Activated CD4-positive, alpha-beta T cell treated with anti-CD3 and anti-CD28 coated beads, Interleukin-2, Interleukin-4, amounts not matched to agents 100 ng/mL and 50 ng/mL, durations not matched to agents 16 hours and 8 hours (primary cell): ENCODE measurements at places on chromosomes 1 and 21.

- DNase-seq = no peak
Observed at GRCh38 chr1:153985341-153985912, 712 bp downstream of the RAB13 start.

DNA sequence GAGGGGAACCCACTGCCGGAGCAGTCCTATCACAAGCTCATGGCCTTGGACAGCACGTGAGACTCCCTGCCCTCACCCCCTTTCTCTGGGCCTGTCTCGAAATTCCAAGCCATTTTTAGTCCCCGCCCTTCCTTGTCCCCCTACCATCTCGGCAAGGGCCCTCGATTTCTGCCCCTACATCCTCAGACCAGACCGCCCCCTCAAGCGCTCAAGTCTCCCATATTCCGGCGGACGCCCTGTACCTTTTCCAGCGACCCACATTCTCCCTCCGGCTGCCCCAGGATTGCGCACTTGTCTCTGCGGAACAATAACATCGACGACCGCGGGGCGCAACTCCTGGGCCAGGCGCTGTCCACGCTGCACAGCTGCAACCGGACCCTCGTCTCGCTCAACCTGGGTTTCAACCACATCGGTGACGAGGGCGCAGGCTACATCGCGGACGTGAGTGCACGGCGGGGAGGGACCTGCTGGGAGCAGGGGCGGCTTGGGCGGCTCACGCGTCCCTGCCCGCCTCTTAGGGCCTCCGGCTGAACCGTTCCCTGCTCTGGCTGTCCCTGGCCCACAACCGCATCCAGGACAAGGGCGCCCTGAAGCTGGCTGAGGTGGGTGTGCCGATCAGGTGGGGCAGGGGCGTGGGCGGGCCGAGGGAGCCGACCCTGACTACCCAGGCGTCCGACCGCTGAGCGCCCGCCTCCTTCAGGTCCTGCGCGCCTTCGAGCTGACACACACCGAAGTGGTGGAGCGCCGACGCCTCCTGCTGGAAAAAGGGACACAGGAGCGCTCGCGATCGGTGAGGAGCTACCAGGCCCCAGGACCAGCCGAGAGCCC lies 7.0 kb downstream of the LRRC71 start:
- peak; percentile 60 for DNase-seq

DNA sequence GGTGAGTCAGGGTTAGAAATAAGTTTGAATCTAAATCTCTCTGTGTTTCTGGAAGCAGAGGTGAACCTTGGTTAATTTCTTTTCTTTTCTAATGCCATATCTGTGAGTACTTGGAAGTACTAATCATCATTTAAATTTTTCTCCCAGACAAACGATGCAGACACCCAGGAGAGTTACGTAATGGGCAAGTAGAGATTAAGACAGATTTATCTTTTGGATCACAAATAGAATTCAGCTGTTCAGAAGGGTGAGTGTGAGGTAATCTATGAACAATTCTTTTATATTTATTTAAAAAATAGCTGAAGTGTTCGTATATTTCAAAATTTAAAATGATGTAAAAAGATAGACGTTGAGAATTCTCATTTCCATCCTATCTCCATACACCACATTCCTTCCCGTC lies 11.2 kb downstream of the C4BPA start:
- DNase-seq = no peak

DNA sequence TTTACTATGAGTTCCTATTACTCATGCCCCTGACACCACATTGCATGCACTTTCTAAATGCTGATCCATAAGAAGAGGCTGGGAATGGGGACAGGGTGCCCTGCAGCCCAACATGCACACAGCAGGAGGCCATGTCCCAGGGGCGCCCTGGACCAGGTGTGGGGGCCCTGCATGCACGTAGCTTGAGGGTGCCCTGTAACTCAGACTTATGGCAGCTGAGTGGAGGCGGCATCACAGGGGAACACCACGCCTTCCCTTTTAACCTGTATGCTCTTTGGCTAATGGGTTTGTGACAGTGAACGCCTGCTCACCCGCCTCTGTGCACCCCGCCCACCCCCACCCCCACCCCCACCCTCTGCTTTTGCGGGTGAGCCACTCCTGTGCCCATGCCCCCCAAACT lies 36.1 kb downstream of the SNAP47 start:
- no peak for DNase-seq

- no peak for DNase-seq
Observed at GRCh38 chr1:22854688-22855565, 117.7 kb downstream of the LACTBL1 start.

DNA sequence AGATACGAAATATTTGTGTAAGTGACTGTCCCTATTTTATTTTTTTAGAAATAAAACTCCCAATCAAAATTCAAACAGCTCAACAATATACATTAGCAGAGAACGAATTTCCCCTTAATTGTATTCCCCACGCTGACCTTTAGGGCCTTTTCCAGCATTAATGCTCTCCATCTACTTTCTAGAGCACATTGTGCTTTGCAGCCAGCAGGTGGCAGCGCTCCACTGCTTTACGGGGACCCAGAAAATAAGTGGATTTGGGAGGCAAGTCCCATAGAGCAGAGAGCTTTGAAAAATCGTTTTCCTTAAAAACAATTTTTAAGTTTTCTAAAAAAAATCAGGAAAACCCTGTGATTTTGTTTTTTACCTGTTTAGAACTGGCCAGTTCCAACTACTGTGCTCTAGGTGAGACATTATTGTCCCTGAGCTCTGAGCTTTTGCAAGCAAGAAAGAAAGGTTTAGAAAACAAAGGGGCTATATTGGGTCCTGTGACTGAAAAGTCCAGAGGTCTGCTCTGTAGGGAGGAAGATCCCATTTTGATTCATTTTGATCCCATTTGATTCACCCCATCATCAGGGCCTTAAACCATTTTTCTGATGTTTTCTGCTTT lies 144.4 kb upstream of the ZNF644 start:
- peak; percentile 47 for DNase-seq

DNA sequence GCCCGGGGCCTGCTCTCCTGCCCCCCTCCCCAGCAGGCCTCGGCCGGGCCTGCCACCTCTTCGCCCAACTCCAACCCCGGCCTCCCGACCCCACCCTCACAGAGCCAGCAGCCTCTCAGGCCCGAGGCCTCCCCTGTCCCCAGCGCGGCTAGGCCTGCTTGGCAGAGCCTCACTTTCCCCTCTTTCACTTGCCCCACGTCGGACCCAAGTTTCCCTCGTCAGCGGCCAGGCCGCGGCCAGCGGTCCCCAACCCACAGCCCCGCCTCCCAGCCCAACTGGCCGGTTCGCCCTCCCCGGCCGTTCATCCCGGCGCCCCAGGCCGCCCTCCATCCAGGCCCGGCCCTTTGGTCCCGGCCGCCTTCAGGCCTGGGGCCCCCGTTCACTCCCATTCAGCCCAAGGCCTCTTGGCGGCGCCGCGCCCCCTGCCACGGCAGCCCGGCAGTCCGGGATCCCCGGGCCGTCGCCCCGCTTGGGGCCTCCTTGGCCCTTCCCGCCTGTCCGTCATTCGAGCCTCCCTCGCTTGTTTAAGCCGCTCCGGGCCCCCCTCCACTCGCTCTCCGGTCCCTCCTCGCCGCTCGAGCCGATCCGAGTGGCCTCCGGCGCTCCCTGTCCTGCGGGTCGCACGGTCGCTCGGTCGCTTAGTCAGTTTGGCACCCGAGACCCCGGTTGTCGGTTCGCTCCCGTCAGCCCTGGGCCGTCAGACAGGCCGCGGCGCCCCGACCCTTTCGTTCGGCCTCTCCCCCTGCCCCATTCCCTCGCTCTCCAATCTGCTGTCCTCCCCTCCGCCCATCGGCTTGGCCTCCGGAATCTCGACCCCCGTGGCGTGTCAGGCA lies 1.4 kb downstream of the LRRC41 start:
- DNase-seq = peak; percentile 52

GRCh38 chr1:59565611-59566410 lies 248.9 kb upstream of the HOOK1 start:
- DNase-seq = no peak

GRCh38 chr21:38596264-38597042 lies 98.2 kb upstream of the ERG start:
- no peak for DNase-seq

DNA sequence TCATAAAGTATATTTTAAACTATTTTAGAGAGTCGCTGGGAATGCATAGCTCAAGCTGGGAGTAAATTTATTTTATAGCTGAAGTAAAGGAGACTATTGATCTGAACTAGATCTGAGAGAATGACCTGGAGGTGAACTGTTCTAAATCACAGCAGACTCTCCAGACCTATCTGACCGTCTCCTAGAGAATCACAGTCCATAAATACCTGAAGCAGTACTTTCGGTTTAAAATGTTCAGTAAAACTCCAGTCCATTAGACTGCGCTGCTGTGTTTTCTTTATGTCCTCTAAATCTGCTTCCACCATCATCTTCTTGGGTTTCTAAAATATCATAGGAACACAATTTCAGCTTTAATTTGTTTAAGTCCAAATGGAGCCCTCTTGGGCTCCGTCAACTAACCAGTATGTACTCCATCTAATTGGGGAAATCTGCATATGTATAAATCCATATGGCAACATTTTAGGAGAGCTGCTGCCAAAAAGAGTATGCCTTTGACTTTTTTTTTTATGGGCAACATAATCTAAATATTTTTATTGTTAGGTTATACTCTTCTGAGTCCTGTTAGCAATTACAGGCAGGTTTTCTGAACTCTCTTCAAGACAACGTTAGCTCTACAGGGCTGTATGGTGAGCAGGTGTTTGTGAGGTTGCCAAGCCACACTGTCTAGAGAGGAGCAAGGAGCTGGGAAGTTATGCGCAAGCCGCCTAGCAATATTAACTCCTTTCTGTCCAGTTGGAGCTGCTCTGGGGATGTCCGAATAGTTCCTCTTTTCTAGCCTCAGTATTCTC lies 111.2 kb downstream of the SPAG17 start:
- no peak for DNase-seq

GRCh38 chr1:157135646-157136045 lies 2.5 kb downstream of the ETV3 start:
- no peak for DNase-seq

GRCh38 chr1:32386676-32387392 lies 7.4 kb downstream of the BSDC1 start:
- DNase-seq = no peak

- DNase-seq = no peak
Observed at GRCh38 chr1:87126886-87127505, 201.7 kb upstream of the LMO4 start.

GRCh38 chr1:188006354-188006753 lies 1177.6 kb downstream of the PLA2G4A start:
- DNase-seq = no peak

GRCh38 chr1:71656902-71657301 lies 576.1 kb upstream of the ZRANB2 start:
- DNase-seq = no peak

DNA sequence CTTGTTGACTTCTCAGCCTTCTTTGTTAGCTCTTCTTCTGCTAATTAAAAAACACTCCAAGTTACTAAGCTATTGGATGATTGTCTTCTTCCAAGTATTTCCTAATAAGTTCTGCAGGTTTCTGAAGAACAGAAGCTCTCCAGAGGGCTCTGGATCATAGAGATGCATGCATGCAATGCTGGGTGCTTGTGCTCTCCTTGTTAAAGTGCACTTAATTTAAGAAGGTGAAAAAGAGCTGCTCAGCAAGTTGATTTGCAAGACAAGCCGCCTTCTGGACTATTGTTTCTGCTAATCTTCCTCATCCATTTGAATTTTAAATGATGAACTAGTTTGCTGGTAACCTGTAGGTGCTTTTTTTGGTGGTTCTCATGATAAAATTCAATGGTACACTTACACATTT lies 16.1 kb downstream of the RRP15 start:
- DNase-seq = no peak

GRCh38 chr1:117286145-117286544 lies 75.4 kb upstream of the VTCN1 start:
- no peak for DNase-seq

DNA sequence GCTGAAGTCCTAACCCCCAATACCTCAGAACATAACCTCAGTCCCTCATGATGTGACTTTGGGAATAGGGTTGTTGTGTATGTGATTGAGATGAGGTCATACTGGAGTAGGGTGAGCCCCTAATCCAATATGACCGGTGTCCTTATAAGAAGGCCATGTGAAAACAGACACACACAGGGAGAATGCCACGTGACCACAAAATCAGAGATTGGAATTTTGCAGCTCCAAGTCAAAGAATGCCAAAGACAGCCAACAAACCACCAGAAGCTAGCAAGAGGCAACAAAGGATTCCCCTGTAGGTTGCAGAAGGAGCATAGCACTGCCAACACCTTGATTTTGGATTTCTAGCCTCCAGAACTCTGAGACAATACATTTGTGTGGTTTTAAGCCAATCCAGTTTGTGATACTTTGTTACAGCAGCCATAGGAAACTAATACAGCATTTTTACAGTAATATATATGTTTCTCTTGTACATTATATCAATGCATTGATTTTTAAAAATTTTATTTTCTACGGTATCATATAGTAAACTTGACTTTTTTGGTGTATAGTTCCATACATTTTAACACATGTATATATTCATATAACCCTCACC lies 5.4 kb downstream of the ZSWIM5 start:
- DNase-seq = no peak

- no peak for DNase-seq
Observed at GRCh38 chr21:23152130-23152529, 2153.9 kb downstream of the NCAM2 start.

- no peak for DNase-seq
Observed at GRCh38 chr1:51445351-51446090, 73.5 kb downstream of the EPS15 start.

DNA sequence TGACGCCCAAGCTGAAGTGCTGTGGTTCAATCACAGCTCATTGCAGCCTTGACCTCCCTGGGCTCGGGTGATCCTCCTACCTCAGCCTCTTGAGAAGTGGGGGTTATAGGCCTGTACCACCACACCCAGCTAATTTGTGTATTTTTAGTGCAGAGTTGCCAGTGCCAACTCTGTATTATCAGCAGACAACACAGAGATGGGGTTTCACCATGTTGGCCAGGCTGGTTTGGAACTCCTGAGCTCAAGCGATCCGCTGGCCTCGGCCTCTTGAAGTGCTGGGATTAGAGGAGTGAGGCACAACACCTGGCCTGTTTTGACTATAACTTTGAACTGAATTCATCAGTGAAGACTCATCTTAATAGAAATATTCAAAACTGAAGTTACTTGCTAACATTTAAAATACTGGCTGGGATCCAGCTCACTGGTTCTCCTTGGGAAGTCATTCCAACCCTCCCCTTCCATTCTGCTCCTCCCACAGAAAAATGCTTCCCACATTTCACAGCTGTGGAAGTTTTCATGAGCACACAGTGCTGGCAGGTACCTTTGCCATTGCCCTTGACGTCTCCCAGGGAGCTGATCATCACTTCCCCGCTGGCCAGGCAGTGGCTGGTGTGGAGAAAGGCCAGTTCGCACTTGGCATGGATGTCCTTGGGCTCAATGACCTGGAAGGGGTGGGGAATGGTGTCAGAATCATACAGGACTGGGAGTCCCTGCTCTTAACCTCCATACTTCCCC lies 4.7 kb downstream of the SELENBP1 start:
- no peak for DNase-seq

GRCh38 chr1:88802950-88803349 lies 88.4 kb downstream of the GTF2B start:
- DNase-seq = no peak

- DNase-seq = no peak
Observed at GRCh38 chr1:56923201-56923600, 42.6 kb downstream of the C8B start.

GRCh38 chr1:27496604-27497155 lies 6.7 kb upstream of the WASF2 start:
- DNase-seq = no peak
